ENCODE measurements at places on chromosomes 12 and 14.

DNA sequence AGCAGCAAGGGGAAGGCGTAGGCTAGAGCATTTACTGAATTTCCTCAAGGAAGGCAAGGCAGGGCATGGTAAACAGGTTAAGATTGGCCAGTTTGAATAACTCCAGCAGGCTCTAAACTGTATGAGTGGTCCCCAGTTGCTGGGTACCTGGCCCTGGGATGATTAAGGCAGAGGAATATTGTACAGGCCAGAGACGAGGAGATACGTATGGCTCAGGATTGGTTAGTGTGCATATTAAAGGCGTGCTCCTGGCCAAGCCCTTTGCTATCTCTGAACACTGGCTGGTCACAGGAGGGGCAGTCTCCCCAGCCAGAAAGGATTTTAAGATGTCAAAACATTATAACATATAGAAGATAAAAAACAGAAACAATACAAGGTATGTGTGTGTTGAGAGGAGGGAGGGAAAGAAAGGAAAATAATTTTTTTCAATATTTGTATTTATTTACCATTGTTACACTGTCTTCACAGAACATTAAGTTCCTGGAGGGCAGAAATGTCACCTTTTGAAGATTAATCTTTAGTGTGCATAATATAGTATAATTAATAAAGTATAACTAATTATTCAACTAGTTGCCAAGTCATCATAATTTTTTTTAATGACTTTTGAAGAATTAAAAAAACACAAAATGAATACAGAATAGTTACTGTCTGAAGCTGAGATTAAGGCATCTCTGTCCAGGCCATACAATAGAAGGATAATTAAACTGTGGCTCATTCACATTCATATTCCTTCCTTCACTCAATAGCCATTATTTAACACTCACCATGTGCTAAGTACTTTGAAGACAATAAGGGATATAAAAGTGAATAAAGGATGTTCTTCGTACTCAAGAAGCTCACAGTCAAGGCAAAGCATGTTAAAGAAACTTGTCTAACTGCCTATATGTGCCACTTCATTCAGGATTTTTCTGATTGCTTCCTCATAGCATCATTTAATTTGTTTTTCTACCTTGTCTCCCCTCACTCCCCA is 41.9 kb downstream of the DCP1B start:
- DNase-seq: no peak

DNA sequence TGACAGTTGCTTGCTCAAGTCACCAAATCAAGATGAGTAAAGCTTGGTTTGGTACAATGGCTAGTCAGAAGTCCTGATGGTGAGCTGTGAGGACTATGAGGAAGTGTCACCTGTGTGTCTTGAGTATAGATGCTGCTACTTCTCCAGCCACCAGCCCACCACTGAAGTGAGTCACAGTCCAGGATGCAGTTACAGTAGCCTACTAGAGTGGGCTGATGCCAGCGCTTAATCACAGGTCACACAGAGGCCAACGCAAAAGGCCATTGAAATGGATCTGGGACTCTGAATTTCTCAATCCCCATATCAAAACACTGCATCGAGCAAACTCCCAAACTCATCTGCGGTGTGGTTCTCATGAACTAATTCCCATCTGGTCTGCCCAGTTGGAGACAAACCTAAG is 223.1 kb downstream of the ANO6 start:
- DNase-seq: no peak

GRCh38 chr14:22580625-22581024 is 8.4 kb downstream of the DAD1 start:
- DNase-seq: no peak

DNA sequence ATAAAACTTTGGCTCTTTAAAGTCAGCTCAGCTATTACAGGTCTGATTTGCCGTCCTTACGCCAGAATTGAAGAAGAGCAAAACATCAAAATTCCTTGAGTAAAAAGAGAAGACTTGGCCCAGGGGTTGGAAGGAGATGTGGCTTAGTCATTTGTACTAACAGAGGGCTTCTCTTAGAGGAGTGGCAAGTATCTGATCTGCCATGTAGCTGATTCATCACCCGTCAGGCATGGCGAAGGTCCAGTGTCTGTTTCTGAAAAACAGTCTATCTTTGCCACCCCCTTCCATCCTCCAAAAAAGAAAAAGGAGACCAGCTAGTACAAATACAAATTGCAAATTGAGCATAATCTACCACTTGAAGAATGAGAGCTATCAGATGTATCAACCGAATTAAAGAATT is 91.9 kb downstream of the RAD52 start:
- no peak for DNase-seq

DNA sequence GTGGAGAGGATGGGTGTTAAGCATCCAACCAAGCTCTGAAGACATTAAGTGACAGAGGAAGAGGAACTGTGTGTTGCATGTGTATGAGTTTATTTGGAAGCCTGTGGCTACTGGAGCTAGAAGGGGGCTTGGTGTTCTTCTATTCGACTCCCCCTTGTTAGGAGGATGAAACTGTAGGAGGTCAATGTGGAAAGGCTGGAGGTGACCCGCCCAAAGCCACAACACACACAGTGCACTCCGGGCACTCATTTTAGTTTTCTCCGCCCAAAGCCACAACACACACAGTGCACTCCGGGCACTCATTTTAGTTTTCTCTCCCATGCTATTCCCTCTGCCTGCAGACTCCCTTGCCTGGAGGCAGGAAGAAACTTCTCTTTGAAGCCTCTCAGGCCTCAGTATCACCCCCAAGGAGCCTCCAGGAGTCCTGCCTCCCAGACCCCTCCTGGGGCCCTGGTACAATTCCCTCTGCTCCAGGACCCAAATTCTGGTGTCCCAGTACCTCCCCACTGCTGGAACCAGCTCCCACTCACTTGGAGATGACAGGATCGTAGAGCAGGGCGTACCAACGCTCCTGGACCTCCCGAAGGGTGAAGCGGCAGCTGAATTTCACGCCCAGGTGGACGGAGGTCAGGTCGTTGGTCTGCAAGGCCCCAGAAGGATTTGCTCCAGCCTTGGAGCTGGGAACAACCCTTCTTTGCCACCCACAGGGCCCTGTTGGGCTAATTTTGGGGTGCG is 3.8 kb downstream of the MCRS1 start:
- DNase-seq: no peak

- no peak for DNase-seq
These were observed 25.0 kb upstream of the HIGD1C start for GRCh38 chr12:50927356-50927755.

- DNase-seq: no peak
These were observed 6.1 kb downstream of the METTL3 start for GRCh38 chr14:21505012-21505553.

- no peak for DNase-seq
These were observed 74.8 kb upstream of the TCL1B start for GRCh38 chr14:95611293-95611880.

DNA sequence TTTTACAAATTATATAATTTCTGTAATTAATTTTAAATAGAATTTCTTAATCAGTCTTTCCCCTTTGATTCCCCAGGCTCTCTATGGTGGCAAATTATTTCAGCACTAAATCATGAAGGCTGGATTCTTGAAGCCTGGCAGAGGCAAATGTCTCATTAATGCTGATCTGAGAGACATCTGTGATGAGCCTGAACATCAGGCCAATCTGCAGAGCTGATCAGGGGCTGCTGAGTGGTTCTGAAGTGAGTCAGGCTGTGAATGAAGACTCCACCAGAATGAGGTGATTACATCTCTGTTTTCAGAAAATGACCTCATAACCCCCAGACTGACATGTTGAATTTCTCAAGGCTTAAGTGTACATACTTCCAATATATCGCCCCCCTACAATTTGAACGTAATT is 124.2 kb upstream of the MIS18BP1 start:
- no peak for DNase-seq

All from stimulated activated CD8-positive, alpha-beta memory T cell treated with anti-CD3 and anti-CD28 coated beads, Interleukin-7, amount 100 ng/mL, for 48 hours (primary cell).